ENCODE measurements at places on chromosomes 13 and 19.

DNA sequence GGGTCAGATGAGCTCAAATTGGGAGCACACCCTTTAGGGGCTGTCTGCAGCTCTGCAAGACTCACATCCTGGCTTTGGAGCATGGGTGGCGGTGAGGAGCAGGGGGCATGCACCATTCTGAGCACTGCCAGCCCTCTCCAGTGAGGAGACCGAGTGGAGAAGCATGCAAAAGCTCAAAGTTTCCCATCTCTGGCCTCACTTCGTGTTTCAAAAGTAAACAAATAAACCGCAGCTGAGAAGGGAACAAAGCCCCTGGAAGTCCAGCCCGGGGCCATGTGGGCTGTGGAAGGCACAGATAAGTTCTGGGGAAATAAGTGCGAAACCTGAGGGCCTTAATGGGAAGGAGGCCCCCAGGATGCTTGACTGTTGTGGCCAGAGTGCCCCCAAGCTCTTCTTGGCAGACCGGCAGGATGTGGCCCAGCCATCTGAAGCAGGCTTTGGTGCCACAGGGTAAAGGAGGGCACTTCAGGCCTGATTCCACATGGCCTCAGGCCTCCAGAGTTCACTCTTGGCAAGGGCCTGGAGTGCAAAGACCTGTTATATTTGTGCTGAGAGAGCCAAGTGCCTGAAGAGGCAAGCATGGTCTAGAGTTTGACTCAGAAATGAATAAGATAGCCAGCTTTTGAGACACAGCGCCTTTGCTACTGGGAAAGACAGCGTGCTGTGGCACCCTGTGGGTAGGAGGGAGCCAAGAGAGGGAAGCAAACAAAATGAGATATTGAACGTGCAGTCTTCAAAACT is 1.2 kb downstream of the MEDAG start:
- DNase-seq = no peak

DNA sequence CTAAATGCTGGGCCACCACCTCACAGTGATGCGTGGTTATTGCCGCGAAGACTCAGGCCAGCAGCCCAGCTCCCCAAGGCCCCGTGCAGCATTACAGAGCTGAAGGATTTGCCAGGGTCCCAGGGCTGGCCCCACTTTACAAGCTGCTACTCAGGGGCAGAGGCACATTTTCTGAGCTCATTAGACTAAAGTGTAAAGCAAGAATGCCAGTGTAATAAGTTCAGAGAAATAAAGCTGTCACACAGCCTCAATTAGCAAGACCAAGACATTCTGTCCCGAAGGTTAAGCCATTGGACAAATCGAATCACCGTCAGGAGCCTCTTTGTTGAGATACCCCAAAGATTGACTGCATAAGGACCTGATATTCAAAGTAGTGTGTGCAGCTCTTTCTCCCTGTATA is 428.4 kb downstream of the EFNB2 start:
- no peak for DNase-seq

GRCh38 chr13:33125821-33126570 is 109.8 kb downstream of the KL start:
- no peak for DNase-seq

- DNase-seq = no peak
Observed at GRCh38 chr19:39017026-39017425, 15.3 kb downstream of the FBXO27 start.

DNA sequence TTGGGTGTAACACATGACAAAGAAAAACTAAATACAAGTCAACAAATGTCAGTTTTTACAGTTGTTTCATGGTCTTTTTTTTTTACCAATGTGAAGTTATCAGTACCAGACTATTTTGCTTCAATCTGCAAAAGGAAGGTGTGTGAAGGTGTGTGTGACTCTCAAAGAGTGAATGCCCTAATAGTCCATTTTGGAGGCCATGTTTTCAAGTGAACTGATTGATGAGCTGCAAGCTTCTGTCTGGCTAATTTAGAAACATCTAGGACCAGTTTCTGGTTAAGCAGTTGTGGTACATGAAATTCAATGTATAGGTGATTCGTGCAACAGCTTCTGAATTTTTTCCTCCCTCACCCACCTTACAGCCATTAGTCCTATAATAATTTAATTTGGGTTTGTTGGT is 16.1 kb downstream of the KLF5 start:
- no peak for DNase-seq

DNA sequence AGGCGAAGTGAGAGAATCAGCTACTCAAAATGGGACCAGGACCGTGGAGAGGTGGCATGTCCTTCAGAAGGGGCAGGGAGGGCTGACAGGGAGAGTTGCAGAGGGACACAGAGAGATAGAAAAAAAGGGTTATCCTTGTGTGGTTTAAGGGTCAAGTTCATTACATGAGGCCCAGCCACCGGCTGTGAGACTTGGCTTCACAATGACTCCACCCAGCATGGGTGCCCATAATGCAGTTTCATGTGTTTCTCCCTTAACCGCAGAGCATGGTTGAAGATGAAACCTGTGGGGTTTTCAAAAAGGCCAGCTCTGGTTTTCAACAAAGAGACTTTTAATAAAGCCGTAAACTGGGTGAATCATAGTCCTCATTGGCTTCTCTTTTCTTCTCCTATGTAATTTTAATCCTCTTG is 164.6 kb downstream of the KLF5 start:
- no peak for DNase-seq

DNA sequence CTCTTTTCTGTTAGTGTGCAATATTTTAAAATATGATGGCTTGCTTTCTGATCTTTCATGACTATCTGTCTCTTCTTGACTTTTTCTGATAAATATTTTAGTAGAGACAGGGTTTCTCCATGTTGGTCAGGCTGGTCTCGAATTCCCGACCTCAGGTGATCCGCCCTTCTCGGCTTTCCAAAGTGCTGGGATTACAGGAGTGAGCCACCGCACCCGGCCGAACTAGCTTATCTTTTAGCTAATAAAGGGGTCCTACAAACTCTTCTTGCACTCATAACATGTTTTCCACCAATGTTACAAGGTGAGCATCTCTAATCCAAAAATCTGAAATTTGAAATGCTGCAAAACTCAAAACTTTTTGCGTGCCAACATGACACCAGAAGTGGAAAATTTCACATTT is 535.2 kb upstream of the PCDH20 start:
- no peak for DNase-seq

DNA sequence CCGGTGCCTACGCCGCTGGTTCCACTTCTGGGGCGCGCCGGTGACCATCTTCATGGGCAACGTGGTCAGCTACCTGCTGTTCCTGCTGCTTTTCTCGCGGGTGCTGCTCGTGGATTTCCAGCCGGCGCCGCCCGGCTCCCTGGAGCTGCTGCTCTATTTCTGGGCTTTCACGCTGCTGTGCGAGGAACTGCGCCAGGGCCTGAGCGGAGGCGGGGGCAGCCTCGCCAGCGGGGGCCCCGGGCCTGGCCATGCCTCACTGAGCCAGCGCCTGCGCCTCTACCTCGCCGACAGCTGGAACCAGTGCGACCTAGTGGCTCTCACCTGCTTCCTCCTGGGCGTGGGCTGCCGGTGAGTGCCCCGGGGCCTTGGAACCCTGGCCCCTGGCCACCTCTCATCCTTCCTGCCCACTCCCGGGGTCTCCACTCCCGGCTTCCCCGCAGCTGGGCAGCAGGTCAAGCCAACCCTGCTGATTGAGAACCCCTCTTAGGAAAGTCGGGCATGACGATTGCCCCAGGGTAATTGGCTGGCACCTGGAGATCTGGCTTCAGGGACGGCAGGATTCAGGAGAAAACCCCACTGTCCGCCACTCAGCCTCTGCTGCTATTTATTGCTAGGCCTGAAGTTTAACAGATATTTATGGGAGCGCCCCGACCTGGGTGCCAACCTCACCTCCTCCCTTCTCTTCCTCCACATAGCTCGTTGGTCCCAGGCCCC is 39.1 kb downstream of the TRPM4 start:
- no peak for DNase-seq

GRCh38 chr13:30806784-30807183 is 71.4 kb downstream of the ALOX5AP start:
- DNase-seq = no peak

GRCh38 chr13:47893527-47893926 is 107.5 kb downstream of the SUCLA2 start:
- no peak for DNase-seq

DNA sequence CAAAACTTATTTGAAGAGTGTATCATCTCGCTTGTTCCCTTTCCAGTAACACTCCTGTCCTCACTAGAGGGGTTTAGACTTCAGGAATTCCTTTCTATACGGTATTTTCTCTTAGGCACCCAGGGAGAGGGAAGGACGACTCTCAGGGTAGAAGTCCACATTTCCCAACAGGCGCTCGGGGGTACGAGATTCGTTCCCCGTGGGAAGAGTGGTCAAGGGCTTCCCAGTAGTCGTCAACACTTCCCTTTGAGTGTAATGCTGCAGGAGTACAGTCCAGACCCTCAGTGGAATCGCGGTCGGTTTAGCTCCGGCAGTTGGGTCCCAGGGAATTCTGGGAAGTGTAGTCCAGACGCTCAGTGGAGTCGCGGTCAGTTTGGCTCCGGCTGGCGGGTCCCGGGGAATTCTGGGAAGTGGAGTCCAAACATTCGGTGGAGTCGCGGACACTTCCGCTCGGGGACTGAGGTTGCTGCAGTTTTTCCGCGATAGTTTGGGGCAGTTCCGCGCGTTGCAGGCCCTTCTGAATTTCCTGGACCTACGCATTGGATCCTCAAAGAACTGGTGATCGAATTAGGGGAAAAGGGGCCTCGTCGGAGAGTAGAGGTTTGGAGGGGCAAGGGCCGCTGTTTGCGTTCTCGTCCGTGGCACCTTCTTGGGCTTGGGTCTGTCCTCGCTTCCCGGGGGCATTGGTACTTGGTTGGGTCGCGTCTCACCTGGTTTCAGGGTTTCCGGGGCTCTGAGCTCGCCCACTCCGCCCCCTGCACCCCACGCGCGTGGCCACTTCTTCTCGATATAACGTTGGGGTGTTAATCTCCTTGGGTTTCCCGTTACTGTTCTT is at the start of gene ZNF224:
ZNF224 (plus strand) TSS at position 431 of the 835 bp plus-strand sequence. CDS start 3,513 bp downstream, outside the sequence.
- DNase-seq = peak; percentile 51

- DNase-seq = no peak
Observed at GRCh38 chr13:97460853-97461252, 26.9 kb downstream of the RAP2A start.

GRCh38 chr13:47289567-47289966 is 392.7 kb upstream of the HTR2A start:
- DNase-seq = no peak

- peak; percentile 61 for DNase-seq
Observed at GRCh38 chr19:53192771-53193534, at the start of gene ZNF665. Gene ZNF665, minus strand, starts transcription at chr19:53193358. Its CDS starts 10,460 bp downstream, at chr19:53182898.

- DNase-seq = no peak
Observed at GRCh38 chr19:16088351-16089009, 12.2 kb downstream of the TPM4 start.

DNA sequence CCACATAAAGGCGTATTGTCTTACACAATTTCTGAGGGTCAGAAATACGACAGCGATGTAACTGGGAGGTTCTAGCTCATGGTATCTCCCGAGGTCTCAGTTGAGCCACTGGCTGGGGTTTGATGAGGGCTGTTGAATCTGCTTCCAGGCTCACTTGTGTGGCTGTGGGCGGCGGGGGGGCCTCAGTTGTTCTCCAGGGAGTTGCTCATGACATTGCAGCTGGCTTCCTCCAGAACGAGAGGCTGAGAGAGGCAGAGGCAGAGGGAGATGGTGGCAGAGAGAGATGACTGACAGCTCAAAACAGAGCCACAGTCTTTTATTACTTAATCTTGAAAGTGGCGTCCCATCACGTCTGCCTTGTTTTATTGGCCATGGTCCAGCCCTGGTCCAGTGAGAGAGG is 6.2 kb upstream of the NLRP5 start:
- DNase-seq = no peak

DNA sequence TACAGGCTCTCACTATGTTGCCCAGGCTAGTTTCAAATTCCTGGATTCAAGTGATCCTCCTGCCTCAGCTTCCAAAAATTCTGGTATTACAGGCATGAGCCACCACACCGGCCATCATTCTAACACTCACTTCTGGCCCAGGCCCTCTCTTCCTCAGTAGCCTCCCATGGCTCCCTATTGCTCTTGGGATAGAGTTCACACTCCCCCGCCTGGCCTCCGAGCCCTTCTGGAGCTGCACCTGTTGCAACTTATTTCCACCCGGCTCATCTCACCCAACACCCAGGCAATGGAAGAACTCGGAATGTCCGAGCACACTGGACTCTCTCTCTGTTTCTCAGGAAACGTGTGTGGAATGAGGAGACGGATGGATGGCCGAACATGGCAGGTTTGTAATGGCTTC is 9.0 kb upstream of the SBK3 start:
- no peak for DNase-seq

DNA sequence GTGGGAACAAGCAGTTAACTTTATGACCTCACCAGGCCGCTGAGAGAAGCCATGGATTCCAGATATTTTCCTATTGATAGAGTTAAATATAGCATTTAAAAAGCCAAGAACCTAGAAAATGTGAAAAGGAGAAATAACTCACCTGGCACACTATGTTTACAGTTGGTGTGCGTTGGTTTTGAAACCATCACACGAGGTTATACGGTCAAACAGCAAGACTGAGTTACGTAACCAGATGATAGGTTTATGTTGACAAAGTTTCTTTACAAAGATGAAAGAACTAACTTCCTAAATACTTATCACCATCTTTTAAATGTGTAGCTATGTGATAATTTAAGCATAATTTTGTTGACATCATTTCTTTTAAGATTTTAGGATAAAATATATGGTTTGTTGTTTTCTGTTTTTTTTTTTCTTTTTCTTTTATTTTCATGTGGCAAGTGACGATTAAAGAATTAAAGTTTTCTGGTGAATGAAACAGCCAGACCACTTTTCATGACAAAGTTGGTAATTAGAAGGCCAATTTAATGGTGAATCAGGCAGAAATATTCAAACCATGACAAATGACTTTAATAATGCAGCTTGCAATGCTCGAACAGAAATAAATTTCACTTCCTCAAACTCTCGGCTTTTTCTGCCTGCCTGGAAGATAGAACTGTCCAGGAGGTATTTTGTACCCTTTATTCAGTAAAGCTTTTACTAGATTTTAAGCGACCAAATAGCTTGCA is 339.1 kb upstream of the OBI1 start:
- DNase-seq = no peak

DNA sequence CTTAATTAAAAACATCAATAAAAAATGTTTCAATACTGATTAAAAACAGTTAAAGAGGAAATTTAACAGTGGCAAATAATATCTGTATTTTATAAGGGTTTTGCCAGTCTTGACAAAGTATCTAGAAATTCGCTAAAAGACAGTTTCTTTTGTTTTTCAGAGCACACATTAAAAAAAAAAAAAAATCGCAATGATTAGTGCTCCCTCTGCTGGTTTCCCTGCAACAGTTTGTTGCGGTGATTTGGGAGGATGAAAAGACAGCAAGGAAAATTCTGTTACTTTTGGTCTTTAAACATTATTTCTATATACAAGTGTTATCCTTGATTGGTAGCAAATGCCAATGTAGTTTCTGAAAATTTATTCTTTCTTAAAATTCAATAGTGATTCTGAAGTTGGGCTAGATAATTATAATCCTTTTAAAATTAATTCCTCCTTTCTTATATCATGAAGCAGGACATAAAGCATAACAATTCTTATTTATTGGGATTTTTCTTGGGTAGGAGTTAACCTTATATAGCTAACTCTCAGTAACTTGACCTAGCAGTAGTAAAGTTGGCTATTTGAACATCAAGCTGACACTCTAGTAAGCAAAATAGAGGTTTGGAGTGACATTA is 23.1 kb upstream of the SPRY2 start:
- DNase-seq = no peak

GRCh38 chr13:110676595-110677587 is 29.0 kb downstream of the CARS2 start:
- no peak for DNase-seq

All from esophagus squamous epithelium (tissue), 5 donors.